AG04449 (cell line): ENCODE measurements at places on chromosomes 4 and X.

GRCh38 chr4:71709961-71710360, 73.9 kb downstream of the GC start:
- DNase-seq: no peak

GRCh38 chr4:74504212-74504611, 59.3 kb downstream of the AREG start:
- DNase-seq: no peak

- DNase-seq: no peak
These were observed 144.3 kb downstream of the BEND2 start for GRCh38 chrX:18076434-18076833.

DNA sequence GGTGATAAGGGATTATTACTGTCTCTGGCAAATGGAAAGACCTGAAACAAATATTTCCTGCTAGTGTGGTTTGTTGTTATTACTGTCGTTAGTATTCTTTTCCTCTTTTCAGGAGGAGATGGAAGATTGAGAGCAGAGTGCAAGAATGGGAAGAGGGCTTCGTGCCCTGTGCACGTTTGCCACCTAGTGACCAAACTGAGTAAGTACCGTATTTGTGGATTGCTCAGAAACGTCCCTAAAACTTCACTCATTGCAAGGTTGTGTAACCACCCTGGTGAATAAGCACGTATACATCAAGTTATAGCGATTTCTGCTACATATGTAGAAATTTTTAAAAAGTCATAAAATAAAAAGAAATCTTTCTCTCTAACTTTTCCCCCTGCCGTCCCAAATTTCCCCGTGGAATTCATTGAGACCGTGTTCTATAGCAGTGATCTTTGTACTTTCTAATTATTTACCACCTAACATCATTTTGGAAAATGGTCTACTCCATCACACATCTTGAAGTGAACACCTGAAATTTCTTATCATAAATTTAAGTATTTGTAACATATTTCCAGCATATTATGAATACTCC, 24.3 kb downstream of the LINC00632 start:
- DNase-seq: no peak
